CD4-positive, alpha-beta T cell treated with Interleukin-21 for 1 hour (primary cell): ENCODE measurements at places on chromosomes 13 and 19.

GRCh38 chr19:47135156-47135555 lies 4.5 kb downstream of the SAE1 start:
- DNase-seq = no peak

DNA sequence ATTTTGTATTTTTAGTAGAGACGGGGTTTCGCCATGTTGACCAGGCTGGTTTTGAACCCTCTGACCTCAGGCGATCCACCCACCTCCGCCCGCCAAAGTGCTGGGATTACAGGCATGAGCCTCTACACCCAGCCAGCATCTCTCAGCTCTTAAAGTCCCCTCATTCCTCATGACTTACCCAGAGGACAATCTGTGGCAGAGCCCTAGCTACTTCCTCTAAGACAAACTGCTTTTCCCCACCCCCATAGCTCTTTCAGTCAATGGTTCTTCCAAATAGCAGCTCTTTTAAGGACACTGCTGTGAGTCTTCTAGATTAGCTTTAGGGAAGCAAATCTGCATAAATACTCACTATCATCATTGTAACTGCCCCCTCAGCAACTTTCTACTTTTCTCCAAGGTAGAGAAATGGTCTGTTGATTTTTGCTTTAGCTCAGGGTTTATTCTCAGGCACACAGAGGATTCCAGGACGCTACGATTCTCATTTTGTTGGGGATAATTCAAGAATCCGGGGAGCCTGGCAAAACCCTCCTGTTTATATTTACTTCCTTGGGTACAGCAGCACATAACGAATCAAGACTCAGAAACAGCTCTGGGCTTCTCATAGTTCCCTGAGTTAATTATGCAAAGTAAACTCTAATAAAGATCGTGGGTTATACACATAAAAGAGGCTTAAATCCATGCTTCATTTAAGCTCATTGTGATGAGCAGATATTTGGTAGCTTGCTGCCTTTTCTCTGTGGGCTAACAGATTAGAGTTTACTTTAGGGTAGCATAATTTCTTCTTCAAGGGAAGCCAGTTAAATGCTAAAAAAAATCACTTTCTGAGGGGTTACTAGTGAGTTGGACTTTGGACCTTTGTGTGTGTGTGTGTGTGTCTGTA lies 357.4 kb downstream of the TDRD3 start:
- no peak for DNase-seq

GRCh38 chr13:37076818-37077217 lies 17.3 kb upstream of the SUPT20H start:
- no peak for DNase-seq

DNA sequence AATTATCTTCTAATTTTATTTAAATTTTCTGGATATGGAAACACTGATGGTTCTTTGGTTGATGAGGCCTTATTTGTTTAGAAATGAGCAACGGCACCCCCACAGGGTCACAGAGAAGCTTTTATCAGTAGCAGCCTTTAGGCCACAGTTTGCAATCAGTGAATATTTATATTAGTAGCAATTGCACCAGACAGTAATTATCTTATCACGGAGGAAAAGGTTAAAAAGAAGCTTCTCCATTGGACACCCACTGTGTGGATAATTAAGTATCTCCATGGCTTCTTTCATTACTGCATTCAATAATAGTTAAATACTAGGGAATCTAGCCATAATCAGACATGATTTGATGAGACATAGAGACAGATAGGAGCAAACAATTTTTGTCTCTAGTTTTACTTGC lies 2099.2 kb upstream of the PCDH20 start:
- no peak for DNase-seq
